SIG-M5 (cell line): ENCODE measurements at places on chromosomes 6 and 20.

GRCh38 chr6:139313784-139314545, 22.2 kb upstream of the TXLNB start:
- no peak for DNase-seq

- DNase-seq: peak; percentile 72
Measured at GRCh38 chr20:50450881-50451752, 59.1 kb upstream of the PTPN1 start.

GRCh38 chr6:79989641-79990040, 14.8 kb upstream of the TTK start:
- DNase-seq: no peak

GRCh38 chr20:5835871-5836270, 85.7 kb downstream of the SHLD1 start:
- no peak for DNase-seq

- no peak for DNase-seq
Measured at GRCh38 chr6:144897441-144897921, 612.3 kb downstream of the UTRN start.

DNA sequence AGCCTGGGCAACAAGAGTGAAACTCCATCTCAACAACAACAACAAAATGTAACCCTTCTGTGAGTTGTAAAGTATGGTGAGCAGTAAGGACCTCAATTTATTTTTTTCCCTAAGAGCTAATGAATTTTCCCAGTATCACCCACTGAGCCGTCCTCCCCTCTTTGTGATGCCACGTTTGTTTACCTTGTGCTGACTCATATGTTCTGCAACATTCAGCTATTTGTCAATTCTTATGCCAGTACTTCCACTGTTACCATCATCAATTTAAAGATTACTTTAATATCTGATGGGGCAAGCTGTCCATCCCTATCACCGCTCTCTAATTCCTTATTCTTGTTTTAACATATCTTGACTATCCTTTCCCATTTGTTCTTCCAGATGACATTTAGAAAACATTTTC, 37.5 kb downstream of the MAK start:
- no peak for DNase-seq

DNA sequence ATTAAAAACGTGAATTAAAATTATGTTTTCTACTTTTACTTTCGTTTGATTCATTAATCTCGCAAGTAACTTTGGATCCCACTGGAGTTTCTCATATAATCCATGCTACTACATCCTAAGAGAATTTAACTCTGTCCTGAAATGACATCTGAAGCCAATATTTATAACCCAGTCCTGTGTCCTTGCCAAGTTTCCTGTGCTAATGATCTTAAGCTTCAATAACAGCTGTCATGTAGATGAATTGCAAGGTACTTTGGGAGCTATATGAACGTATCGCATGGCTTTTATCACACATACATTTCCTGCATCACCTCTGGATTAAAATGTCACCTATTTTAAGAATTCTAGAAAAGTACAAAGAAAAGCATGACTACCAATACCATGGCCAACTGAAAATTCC, 833.8 kb upstream of the CITED2 start:
- DNase-seq: no peak

DNA sequence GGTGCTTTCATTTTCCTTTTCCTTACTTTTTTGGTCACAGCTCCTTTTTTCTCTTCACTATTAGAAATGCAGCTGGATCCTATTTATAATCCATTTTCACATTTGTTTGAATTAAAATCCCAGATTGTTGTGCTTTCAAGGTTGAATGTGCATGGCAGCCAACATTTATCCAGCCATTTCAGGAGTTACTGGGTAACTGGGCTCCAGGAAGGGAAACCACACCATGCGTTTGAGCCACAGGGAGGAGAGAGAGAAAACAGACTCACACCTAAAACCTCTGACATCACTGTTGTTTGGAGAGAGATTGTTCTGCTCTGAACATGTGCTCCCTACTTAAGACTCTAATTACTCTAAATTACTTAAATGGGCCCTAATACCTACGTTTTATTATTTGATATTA, 173.4 kb downstream of the BMP2 start:
- DNase-seq: no peak

- DNase-seq: peak; percentile 58
Measured at GRCh38 chr6:148999929-149000468, 253.2 kb downstream of the UST start.

DNA sequence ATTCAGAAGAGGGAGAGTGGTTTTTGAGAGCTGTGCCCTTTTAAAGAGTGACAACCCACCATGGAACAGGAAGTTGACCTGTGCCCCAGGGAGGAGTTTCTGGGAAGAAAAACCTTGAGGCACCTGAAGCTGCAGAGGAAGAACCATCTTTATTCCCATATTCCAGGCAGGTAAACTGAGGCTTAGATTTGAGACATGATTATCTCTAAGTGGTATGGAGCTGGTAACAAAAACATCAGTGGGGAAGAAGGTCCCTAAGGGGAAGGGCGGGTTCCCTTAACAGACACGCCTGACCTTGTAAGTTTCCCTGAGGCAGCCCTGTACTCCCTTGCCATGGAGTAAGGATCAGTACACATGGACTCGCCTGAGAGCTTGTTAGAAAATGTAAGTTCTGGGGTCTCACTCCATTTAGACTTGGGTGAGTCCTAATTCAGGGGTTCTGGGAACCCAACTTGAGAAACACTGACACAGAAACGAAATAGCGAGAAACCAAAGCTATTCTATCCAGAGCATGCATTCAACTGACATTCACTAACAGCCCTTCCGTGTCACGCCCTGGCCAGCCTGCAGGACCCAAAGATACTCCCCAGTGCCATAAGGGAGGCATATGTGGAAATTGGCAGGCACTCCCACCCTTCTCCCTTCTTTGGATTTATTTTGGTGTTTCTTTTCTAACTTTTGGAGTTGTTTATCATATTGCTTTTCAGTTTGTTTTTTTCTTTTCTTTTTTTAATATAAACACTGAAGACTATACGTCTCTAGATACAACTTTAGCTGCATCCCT, 90.9 kb downstream of the DLGAP4 start:
- no peak for DNase-seq

DNA sequence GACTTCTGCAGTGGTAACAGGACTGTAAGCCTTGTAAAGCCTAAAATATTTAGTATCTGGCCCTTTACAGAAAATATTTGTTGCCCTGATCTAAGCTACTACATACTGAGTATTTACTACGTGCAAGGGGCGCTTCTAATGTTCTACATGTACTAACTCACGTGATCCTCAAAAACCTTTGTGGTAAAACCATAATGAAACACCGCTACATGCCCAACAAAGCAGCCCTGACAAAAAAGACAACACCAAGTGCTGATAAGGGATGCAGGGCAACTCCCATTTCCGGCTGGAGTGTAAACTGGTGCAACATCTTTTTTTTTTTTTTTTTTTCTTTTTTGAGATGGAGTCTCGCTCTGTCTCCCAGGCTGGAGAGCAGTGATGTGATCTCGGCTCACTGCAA, 85.0 kb downstream of the SULF2 start:
- DNase-seq: no peak

DNA sequence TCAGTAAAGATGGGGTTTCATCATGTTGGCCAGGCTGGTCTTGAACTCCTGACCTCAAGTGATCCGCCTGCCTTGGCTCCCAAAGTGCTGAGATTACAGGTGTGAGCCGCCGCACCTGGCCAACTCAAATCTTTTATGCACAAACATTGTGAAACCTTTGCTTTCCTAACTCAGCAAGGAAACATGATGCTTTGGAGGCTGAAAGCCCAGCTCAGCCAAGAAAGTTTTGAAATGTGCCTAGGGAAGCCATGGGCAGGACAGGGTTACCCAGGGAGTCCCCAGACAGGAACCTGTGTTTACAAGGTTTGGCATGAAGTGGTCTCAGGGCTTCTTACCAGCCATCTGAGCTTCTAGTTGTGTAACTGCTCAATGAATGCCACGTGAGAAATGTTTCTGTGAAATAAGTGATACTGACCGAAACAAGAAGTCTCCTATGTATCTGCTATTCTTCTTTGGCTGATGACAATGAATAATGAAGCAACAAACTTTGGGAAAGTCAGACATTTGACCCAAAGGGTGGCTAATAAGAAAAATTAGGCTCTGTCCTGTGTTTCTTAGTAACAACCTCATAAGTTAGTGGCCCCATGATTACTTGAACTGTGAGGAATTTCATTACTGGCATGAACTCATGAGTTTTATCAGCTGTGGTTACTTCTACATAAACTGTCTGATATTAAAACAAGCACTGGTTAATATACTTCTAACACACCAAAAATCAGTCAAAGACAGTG, 163.5 kb downstream of the KIF6 start:
- DNase-seq: no peak

DNA sequence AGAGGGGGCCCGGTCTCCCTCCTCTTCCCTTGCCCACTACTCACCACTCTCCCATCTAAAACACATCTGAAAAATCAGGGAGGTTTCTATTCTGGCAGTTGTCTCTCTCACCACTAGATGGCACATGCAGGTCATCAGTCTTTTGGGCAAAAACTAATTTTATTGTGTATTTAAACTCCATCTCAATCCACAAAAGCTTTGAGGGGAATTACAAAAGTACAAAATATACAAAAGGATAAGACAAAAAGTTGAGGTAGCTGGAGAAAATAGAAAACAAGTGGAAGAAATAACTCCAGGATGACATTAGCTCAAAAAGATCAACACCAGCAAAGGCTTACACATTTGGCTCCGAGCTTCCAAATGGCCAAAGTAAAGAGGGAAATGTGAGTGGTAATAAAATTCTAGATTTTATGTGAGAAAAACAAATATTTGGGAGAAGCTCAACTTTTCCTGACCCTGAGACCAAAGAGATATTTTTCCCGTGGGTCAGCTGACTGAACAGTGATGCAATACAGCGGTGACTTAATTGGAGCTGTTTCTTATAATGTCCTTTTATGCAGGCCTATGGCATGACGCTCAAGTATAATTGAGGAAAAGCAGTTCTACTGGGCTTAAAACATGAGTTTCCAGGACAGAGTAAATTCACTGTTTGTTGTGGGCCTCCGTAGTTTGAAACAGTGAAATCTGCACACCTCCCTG, 79.8 kb upstream of the CHD6 start:
- no peak for DNase-seq

GRCh38 chr6:99334526-99335127, 14.8 kb downstream of the FAXC start:
- no peak for DNase-seq

DNA sequence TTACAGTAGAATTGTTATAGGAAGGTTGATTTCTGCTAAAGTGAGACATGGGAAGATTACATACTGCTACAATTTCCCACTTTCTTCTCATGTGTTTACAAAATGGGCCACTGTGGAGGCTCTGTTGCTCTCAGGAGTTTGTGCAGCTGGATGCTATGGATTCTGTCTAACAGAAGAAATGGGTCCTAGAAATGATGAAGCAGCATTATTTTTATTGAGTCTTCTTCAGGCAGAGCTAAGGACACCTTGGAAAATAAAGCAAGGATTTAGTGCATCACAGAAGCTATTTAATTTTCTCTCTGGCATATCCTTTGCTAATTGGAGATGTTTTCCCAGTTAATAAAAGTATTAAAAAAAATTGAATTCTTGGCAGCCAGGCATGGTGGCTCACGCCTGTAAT, 29.2 kb downstream of the CCDC170 start:
- DNase-seq: no peak
